Activated CD8-positive, alpha-beta memory T cell treated with anti-CD3 and anti-CD28 coated beads for 48 hours (primary cell): ENCODE measurements at places on chromosomes 11 and 22.

DNA sequence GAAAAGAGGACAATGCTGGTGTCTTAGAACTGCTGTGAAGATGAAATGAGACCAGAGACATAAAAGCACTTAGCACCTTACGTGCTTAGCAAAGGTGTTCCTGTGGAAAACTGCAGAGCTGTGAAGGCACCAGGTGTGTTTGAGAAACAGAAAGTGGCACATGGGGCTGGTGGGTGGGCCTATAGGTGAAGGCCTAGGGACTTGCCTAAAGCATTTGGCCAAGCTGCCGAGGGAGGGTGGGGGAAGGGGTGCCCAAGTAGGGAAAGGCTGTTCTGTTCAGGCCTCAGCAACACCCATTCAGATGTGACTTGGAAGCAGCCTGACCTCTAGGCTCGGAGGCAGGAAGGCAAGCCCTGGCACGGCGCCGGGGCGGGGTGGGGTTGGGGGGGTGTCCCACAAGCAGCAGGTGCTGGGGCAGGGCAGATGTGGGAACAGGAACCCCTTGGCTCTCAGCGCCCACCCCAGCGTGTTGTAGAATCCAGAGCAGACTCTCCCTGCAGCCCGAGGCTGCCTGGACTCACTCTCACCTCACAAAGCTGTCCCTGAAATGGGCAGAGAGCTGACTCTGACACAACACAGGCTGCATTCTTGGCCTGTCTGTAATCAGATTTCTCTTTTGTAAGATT is 366.7 kb upstream of the NARS2 start:
- no peak for DNase-seq

DNA sequence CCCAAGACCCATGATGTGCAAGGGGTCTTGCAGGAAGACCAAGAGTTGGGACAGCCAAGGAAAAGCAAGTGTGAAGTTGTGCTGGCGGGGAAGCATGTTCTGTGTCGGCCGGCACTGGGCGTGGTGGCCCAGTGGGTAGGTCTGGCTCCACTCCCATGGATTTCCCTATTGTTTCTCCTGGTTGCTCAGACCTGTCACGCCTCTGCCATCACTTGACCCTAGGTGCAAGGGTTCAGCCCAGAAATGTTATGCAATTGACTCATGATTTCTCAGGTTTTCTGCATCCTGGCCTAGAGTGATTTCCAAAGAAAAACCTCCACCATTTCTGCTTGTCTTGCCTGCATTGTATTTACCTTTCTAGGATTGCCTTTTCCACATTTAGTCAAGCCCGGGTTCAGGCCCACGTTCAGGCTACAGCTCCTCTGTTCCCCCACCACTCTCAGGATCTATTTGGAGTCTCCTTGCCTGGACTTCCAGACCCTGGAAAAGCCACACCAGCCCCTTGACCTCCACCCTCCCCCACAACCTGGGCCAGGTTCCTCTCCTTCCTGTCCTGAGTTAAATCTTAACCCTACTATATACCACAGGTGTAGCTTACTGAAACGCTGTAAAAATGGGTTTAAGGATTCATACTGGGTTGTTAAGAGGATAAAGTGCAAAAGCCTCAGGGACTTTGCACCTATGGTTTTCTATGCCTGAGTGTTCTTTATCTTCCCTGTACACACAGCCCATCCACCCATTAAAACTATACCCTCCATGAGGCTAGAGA is 17.5 kb upstream of the FOLR1 start:
- no peak for DNase-seq

DNA sequence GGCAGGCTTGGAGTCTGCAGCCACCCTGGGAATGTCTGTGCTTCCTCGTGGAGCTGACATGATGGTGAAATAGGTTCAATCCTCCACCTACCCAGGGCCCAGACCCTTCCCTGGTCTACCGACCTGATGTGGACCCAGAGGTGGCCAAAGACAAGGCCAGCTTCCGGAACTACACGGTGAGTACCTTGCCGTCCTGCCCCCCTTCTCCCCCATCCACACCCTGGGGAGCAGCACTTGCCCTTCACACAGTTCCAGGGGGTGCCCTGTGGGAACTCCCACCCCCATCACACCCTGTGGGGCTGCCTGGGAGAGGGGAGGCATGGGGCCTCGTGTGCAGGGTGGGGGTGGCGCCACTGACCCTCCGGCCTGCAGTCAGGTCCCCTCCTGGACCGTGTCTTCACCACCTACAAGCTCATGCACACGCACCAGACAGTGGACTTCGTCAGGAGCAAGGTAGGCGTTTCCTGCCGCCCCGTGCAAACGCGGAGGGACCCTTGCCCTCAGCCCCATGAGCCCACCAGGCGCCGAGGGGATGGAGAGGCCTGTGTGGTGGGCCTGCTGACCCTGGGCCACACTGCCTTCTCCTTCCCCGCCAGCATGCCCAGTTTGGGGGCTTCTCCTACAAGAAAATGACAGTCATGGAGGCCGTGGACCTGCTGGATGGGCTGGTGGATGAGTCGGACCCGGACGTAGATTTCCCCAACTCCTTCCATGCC is 789 bp downstream of the MIOX start:
- DNase-seq, result no peak

- no peak for DNase-seq
Measured at GRCh38 chr11:103867481-103867880, 169.0 kb upstream of the DDI1 start.

DNA sequence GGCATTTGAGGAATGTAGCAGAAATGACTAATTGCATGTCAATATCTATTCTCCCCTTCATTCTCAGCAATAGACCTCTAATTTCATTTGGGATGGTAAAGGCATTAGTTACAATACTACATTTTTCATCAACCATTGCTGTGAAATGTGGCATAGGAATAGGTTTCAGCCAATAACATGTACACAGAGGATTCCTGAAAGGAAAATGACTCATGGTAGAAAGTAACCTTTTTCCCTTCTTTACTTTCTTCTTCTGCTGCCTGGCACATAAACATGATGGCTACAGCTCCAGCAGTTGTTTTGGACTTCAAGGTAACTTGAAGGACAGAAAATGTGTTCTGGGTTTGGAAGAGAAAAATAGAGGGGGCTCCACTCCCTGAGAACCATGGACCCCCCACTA is 231.8 kb upstream of the CTSC start:
- no peak for DNase-seq
